Stimulated activated CD4-positive, alpha-beta T cell treated with anti-CD3 and anti-CD28 coated beads, Interleukin-1b, Interleukin-23, amount 100 ng/mL, for 4 hours (primary cell): ENCODE measurements at places on chromosomes 12 and 14.

- DNase-seq: no peak
Observed at GRCh38 chr14:101972126-101972866, 7.9 kb downstream of the DYNC1H1 start.

DNA sequence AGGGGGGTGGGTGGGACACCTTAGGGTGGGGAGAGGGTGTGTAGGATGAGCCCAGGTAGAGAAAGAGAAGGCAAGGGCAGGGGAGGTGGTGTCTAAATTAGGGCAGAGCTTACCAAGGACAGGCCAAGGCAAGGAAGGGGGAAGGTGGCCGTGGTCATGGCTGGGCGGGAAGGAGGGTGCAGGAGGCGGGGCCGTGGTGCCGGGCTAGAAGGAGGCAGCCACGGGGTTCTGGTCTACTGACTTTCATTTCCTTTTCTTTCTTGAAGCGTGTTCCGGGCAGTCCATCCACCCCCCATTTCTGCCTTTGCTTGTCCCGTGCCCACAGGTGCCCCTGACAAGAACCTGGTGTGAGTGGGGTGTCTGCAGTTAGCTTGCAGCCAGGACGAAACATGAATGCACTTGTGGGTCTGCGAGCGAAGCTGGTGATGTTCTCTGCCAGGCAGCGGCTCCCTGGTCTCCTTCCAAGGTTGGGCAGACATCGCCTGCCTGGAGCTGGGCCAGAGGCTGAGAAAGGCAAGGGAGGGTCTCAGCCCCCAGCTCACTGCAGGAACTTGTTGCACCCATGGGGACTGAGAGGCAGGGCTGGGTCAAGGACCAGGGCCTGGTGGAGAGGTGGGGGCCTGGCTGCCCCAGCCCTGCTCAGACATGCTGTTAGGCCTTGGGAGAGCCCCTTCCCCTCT, 58.2 kb downstream of the KIF26A start:
- no peak for DNase-seq

- no peak for DNase-seq
Observed at GRCh38 chr14:54450535-54450934, 9.4 kb upstream of the CNIH1 start.

GRCh38 chr14:104865081-104865630, at the start of gene CEP170B:
CEP170B (plus strand) TSS chr14:104865268; CDS start chr14:104868451, 3,183 bp downstream.
- DNase-seq: peak; percentile 37

DNA sequence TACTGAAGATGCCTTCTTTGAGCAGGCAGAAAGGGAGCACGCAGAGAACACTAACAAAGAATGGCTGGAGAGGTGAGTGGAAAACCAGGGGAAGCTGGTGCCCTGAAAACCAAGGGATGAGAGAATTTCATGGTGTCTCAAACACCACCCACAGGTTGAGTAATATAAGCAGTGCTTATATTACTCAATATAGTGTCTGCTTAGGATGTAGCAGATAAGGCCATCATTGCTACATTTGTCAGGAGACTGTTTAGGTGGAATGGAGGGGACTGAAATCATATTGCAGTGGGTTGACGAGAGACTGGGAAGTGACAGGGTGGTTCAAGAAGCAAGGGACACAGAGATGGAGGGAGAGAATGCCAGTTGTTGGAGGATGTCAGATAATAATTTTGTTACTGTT, 20.6 kb downstream of the PKP2 start:
- no peak for DNase-seq

DNA sequence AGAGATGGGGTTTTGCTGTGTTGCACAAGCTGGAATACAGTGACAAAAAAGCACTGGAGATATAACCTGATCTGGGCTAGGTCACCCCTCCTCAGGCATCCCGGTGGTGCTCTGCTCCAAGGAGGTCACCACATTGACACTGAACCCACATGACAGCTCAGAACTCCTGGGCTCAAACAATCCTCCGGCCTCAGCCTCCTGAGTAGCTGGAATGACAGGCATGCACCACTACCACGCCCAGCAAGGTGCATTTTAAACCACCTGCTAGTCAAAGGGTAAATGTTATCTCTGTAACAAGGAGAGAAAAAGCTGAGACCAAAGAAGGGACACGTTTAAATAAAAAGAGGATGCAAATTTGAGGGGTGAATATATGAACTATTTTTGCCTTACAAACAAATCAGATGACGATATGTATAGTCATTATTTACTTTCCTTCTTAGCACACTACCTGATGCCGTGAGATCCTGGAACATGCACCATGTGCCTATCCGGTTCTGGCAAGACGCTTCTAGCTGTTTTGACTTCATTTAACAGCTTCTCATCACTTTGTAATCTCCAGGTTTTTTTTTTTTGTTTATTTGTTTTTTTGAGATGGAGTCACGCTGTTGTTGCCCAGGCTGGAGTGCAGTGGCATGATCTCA, 135.1 kb downstream of the PPM1H start:
- no peak for DNase-seq

- no peak for DNase-seq
Observed at GRCh38 chr12:4505376-4505986, 33.2 kb upstream of the RAD51AP1 start.

DNA sequence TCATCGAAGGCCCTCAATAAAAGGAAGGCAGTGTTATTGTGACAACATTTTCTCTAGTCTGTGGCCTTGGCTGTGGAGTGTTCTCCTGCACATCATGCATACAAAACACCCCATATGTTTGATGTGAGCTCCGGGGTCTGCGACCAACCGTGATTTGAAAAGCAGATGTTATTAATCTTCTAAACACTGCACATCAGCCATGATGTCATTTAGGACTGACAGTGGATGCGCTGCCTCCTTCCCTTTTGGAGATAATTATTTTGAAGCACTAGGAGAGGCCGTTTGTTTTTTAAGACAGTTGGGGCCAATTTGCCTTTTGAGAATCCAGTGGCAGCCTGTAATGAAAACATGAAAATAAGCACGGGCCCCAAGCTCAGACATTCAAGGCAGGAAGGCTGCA, 1041.6 kb downstream of the BCL11B start:
- DNase-seq: no peak
